ENCODE measurements at places on chromosomes 13 and 19.
A peak's percentile ranks its signal among the peaks of the same experiment; 100 is the strongest.

DNA sequence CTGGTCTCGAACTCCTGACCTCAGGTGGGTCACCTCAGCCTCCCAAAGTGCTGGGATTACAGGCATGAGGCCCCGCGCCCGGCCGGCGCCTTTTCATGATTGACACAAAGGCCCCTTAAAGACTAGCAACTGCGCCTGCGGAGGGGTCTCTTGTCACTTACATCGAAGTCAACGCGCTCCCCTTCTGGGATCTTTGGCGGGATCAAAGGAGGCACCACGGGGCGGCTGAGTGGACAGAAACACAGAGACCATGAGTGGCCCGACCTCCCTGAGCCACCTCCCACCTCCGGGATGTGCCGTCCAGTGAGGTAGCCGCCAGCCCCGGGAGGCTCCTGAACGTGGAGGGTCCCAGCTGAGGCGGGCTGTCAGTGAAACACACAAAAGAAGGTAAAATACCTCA, 7.3 kb downstream of the TNNT1 start:
- DNase-seq, result peak; percentile 21

- no peak for DNase-seq
Observed at GRCh38 chr19:35013820-35014754, 14.0 kb downstream of the GRAMD1A start.

DNA sequence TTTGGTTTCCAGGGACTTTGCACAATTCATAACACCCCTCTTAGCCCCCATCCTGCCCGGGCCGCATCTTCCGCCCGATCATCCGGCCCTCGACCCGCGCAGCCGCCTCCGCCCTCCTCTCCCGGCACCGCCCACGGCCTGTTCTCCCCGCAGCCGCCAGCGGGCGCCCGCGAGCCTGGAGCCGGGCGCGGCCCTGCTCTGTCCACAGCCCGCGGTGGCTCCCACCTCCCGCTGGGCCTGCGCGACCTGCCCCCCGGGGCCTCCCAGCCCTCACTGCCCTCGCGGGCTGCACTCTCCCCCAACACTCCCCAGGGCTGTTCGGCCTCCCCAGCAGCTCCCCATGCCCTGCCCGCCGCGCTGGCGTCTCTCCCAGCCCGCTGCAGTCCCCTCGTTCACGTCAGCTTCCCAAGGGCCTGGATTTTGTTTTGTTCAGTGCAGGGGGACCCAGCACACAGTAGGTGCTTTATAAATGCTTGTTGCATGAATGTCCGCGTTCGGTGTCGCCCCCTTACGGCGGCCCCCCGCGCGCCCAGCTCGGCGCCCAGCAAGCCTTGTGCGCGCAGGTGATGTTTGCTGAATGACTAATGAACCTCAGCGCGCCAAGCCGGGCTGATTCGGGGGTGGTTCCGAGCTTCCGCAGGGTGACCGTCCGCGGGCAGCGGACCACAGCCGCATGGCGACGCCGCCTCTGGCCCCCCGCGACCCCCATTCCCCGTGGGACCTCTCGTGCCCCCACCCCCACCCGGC, 4.6 kb upstream of the APC2 start:
- peak; percentile 76 for DNase-seq

GRCh38 chr13:24282256-24282655, 27.1 kb upstream of the C1QTNF9 start:
- DNase-seq, result no peak

GRCh38 chr13:76882431-76882830, 3.8 kb downstream of the KCTD12 start:
- DNase-seq, result no peak

- DNase-seq, result no peak
Observed at GRCh38 chr19:48284896-48285295, 15.0 kb downstream of the ZNF114 start.

DNA sequence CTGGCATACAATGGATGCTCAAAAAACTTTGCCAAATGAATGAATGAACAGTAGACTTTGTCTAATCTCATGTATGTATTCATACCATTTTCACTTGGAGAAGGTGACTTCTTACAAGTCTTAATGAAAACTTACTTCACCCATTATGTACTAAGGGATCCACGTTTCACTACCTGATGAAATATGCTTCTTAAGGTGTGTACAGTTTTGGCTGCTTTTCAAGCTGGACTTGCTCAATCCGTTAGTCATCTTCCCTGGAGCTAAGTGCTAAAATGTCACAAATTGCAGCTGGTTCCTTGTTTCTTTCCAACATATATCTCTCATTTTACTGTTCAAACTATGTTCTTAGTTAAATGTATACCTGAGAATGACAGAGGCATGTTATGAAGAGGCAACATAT, 4.2 kb upstream of the CCNA1 start:
- DNase-seq, result no peak

- no peak for DNase-seq
Observed at GRCh38 chr13:75175575-75175974, 306.4 kb downstream of the TBC1D4 start.

- no peak for DNase-seq
Observed at GRCh38 chr13:110498327-110498726, 63.2 kb downstream of the RAB20 start.

DNA sequence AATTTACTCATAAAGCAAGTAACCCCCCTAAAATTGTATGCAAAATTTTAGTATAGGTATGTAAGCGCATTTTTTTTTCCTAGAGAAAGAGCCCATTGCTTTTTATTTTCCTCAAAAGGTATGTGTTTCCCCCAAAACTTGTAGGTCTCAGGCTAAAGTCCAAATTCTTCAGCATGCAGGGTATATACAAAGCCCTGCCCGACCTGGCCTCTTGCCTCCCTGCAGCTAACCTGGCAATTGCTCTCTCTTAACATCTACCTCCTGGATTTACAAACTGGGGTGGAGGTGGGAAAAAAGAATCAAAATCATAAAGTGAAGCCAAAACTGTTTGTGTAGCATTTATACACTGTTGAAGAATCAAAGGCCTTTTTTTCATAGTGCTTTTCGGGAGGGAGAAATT, 107.8 kb downstream of the KCNRG start:
- DNase-seq, result no peak

DNA sequence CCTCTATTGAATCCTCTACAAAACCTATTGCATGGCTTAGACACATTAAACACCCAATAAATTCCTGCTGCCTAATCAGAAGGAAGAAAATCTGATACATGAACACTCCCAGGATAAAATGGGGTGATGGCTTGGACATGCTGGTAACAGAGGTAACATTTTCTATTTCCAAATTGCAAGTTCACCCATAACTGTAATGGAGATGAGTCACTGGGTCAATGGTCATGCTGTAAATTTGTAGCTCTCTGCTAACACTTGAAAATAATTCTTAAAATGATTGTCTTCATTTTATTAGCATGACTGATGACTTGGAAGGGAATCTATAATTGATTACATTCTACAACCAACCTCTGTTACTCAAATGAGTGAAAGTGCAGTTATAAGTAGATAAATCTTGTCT, 434.1 kb downstream of the FGF14 start:
- DNase-seq, result no peak

DNA sequence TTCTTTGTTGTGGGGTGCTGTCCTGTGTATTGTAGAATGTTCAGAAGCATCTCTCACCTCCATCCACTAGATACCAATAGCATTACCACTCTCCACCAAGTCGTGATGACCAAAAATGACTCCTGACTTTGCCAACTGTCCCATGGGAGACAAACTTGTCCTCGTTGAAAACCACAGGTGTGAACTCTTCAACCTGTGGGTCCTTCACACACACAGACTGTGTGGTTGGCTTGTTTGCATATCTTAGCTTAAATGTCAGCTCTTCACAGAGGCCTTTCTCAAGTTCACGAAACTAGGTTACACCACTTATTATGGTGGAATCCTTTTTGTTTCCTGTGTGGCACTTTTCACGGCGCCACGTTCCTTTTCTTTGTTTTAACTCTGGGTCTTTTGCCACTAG, 6.8 kb downstream of the GPC5 start:
- DNase-seq, result no peak

GRCh38 chr13:34346626-34347025, 528.7 kb downstream of the RFC3 start:
- no peak for DNase-seq
